Hematopoietic multipotent progenitor cell treated with erythropoietin and hydrocortisone succinate and interleukin-3 and kit ligand, for 8 days (in vitro differentiated cells): ENCODE measurements at places on chromosomes 1 and 21.

DNA sequence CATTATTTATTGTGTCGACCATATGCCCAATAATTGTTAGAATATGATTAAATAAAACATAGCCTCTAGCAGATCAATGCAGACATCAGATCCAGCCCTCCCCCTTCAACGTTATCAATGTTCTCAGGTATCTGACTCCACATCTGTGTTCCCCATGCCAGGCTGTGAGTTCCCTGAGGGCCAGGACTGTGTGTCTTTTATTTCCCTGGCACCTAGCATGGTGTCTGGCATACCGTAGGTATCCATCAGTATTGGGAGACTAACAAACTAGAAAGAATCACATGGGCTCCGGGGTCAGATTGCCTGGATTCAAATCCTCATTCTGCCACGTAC, 48.3 kb downstream of the SDC3 start:
- DNase-seq = no peak

DNA sequence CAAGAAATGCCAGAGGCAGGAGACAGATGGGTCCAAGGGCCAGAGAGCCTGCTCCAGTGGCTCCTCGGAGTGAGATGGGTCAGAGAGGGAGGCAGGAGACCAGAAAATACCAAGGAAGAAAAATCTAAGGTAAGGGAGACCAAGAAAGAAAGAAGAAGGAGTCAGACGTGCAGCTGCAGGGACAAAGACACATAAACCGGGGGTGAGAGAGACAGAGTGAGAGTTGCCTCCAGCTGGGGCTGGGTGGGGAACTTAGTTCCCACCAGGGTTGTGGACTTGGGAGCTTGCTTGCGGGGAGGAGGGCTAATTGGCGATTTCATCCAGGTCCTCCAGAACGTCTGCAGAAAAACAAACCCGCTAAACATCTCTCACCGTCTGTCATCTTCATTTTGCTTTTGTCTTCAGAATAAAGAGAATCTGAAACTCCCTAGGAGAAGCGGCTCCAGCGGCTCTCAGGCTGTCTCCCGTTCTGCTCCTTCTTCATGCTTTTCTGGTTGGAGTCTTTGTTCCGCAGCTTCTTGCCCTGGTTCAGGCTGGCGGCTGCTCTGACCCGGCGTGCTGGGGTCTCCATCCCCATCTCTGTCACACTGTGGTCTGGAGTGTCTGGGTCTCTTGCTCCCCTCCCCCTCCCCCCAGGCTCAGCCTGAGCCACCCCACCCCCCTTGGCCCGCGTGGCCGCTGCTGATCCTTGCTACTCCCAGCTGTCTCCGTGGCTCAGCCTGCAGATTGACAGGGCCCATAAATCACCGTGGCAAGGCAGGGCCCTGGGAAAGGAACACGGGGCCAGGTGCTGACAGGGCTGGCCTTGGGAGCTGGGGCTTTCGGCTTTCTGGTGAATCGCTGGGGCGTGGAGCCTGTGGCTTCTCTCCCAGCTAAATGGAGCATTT, 66.6 kb downstream of the UBIAD1 start:
- DNase-seq = no peak

DNA sequence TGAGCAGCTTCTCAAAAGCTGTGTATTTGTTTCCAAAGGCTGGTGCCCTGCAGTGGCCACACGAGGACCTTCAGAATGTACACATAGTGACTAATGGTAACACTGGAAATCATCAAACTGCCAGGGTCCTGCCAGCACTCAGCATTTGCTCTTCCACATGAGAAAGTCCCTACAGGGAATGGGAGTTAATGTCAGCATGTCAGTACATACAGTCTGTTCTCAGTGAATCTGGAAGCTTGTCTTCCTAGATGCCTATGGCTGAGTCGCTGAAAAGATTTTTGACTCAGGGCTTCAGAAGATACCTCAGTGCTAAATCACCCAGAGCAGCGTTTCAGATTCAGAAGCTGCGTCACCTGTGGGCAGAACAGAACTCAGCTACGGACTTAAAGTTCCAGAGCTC, 108.2 kb downstream of the CDC7 start:
- no peak for DNase-seq

DNA sequence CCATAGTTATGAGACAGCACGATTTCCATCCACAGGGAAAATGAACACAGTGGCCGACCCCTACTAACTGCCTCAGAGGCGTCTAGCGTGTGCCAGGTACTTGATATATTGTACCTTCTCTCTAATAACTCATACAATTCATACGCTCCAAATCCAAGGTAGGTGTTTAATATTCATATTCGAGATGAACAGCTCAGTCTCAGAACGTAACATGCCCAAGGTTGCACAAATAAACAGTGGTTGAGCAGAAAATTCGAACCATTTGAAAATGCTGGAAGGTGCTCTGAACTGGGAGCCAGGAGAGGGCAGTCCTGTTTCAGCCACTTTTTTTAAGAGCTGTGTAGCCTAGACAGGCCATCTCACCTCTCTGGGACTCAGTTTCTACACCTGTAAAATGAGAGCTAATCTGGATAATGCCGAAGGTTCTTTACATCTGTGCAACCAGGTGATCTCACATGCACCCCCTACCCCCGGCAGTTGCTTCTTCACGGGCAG, 7.9 kb downstream of the SLC45A3 start:
- DNase-seq = no peak

DNA sequence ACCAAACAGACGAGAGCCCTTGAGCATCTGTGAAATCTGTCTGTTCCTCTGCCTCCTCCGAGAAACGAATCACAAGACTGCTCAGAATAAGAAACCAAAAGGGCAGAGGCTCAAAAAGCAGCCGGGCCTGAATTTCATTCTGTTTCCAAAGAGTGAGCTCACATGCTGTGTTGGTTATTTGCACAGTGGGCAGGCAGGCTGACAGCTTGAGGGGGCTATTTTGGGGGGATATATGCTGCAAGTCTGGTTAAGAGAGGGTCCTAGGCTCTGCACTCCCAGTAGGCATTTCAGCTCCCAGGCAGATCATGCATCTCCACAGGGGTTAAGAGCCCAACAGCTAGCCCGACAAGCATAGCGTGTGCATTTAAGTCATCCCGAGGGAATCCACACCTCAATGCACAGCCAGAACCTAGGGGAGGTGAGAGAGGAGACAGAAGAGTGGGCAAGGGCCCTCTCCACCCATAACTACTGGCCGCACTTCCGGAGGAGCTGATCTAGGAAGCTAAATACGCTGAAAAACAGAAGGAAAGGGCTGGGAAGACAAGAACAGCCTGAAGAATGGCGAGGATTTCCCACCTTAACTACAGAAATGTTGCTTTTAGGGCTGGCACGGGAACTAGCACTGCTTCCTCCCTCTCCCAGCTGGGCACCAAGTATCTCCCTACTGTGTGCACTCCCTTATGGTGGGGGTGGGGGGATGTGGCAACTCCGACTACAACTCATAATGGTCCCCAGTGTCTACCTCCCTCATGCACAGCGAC, 3.7 kb downstream of the PGBD5 start:
- no peak for DNase-seq
